Kidney glomerular epithelial cell (primary cell): ENCODE measurements at places on chromosomes 11 and 22.

- no peak for DNase-seq
These were observed 265.5 kb downstream of the CTTN start for GRCh38 chr11:70663815-70664214.

GRCh38 chr11:78000193-78000592 is 5.7 kb upstream of the INTS4 start:
- DNase-seq = peak; percentile 75

GRCh38 chr11:15276621-15277020 is 161.9 kb downstream of the INSC start:
- no peak for DNase-seq

- no peak for DNase-seq
These were observed 100.5 kb downstream of the TTC17 start for GRCh38 chr11:43459246-43459645.

- no peak for DNase-seq
These were observed 63.8 kb upstream of the UCP3 start for GRCh38 chr11:74072721-74073120.

GRCh38 chr11:100684101-100685065 is 2.7 kb upstream of the ARHGAP42 start:
- DNase-seq = peak; percentile 41

DNA sequence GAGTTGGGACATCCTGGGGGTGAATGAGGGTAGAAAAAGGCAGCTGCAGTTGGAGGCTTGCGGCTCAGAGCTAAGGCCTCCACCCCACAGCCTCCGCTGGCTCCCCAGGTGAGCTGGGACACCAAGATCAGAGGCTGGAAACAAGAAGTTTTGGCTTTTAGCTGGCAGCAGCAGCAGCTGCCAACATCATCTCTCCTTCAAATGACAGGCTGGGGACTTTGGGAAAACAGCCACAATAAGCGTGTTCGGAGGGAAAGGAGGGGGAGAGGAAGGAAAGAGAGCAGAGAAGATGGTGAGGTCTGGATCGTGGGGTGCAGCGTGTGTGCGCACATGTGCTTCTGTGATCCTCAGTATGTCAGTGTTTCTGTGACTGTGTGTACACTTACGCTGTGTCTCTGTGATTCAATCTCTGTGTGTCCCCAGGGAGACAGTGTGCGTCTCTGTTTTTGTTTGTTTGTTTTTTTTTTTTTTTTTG is 62.0 kb upstream of the RASD2 start:
- no peak for DNase-seq

- DNase-seq = peak; percentile 48
These were observed 8.5 kb upstream of the CHRDL2 start for GRCh38 chr11:74739546-74740270.

GRCh38 chr11:72786305-72787215 is 7.3 kb downstream of the STARD10 start:
- no peak for DNase-seq

GRCh38 chr11:95547976-95548375 is 241.6 kb downstream of the FAM76B start:
- DNase-seq = no peak

DNA sequence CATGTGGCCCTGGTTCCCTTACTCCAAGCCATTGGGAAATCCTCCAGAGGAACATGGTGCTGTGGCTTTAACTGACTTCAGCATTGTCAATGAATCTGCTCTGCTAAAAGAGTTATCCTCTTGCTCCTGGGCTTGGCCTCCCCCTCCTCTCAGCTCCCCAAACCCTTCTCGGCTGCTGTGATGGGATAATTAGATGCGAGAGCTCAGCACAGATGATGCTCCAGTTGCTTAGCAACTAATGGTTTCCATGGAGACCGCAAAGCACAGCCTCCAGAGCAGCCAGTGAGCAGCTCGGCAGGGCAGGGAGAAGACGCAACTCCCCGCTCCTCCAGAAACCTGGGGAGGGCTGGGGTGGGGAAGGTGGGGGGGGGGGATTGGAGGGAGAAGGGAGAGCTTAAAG is 2.8 kb upstream of the UPK2 start:
- no peak for DNase-seq

DNA sequence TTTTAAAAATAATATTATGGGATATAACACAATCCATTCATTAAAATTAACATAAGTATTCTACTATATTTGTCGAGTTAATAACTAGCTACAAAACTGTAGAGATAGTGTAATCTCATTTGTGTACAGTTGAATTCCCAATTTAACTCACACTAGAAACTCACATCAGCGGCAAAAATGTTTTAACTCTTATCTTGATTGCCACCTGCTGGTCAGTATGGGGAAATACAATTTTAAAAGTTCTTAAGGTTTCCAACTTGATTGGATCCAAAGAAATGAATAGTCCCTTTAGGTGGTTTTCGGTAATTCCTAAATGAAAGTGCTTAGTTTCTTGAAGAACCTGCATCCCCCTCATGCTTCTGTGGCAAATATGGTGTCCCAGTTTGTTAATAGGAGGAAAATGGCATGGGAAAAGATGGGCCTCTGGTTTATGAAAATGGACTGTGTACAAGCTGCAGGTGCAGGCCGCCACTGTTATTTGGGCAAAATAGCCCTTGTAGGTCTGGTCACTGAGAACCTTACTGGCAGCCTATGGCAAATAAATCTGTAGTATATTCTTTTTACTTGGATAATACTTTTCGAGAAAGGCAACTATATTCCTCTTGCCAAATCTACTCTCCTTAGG is 33.7 kb upstream of the SLC17A6 start:
- peak; percentile 57 for DNase-seq

GRCh38 chr11:849104-849824 is 6.6 kb downstream of the TSPAN4 start:
- DNase-seq = no peak

- DNase-seq = no peak
These were observed 31.1 kb upstream of the CD44 start for GRCh38 chr11:35107861-35108260.

DNA sequence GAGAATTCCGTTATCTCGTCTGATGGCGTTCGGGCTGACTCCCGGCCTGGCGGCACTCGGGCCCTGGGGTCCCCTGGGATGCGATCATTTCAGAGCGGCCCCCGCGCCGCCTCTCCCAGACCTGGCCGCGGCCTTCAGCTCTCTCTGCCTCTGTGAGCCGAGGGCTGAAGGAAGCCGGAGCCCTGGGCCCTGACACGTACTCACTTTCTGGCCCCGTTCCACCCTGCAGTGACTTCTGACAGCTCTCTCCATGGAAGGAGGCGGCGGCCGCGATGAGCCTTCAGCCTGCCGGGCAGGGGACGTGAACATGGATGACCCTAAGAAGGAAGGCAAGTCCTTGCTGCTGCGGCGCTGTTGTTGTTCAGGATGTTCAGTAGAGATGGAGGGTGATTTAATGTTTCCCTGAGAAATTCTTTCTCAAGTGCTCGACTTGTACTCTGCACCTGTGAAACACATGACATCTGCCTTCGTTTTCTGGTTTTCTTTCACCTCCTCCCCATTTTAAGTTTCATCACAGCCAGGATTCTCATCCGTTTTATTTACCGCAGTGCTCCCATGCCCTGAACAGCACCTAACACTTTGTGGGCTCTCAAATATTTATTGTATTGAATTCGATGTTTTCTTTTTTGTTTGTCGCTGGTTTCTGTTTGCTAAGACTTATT is 612 bp downstream of the GTSE1 start:
- no peak for DNase-seq

GRCh38 chr11:116145187-116145865 is 627.5 kb downstream of the BUD13 start:
- DNase-seq = no peak

DNA sequence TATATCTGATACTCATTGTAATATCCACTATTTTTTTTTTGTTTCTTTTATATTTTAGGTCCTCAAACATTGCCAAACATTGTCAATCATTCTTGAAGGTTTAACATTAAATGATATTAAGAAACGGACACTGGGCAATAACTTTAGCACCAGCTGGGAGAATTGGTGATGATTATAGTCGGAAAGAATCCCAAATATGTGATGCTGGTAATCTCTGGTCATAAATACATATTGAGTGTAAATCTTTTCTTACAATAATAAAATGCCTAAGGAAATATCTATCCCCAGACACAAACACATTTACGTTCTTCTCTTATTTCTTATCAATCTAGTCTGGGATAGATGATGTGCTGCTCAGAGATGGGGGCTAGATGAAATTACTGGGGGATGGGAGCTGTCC is 25.2 kb downstream of the OR51E2 start:
- DNase-seq = peak; percentile 46

DNA sequence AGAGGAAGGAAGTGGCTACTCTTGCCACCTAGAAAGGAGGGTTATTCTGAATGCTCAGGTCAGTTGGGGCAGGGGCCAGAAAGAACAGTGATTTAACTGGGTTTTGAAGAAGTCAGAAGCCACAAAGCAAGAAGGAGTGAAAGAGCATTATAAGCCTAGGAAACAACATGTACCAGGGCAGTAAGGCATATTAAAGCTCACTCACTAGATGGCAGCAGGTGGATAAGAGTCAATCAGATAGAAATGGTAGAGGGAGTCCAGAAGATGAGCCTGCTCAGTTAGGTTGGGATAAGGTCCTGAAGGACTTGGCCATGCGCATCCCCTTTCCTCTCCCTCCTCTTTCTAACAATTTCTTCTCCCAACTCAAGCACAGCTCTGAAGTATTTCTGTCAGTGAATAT is 22.0 kb upstream of the PATE1 start:
- peak; percentile 27 for DNase-seq

DNA sequence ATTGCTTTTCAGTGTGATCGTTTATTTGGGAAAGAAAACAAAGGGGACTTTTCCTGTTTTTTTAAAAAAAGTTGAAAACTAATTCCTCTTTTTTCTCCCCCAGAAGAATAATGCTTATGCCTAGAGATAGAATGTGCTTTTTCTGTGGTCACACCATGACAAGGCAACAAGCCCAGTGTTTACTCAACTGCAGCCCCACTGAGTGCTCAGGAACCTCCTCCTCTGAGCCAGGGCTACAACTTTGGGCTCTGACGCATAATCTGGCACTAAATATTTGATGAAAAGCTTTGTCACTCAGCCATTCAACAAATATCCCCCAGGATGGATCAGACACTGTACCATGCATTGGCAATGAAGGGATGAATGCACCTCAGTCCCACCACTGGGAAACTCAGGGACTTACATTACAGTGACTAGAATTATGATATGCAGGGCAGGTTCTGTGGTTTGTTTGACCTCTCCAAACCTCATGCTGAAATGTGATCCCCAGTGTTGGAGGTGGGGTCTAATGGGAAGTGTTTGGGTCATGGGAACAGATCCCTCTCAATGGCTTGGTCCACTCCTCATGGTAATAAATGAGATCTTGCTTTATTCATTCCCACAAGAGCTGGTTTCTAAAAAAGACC is 155.9 kb downstream of the CCDC34 start:
- no peak for DNase-seq

- no peak for DNase-seq
These were observed 97.4 kb downstream of the WNT7B start for GRCh38 chr22:45879552-45879949.

GRCh38 chr11:32309530-32310213 is 125.7 kb downstream of the WT1 start:
- peak; percentile 75 for DNase-seq

DNA sequence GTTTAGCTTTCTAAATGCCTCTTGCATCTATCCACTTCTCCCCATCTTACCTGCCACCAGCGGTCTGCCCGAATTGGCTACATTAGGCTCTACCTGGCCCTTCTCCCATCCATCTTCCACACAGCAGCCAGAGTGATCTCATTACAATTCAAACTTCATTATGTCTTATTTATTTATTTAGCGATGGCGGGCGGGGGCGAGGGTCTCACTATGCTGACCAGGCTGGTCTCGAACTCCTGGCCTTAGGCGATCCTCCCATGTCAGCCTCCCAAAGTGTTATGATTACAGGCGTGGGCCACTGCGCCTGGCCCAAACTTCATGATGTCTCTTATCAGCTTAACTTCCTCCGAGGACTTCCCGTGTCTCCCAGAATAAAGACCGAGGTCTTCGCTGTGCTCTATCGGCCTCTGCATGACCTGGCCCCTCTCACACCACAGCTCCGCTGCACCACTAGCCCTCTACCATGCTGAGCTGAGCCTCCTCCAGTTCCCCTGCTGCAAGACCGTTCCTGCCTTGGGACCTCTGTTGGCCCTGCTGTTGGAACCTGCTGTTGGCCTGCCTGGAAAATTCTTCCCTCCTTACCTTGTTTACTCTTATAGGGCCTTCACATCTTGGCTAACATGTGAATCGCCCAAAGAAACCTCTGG is 870 bp upstream of the CTTN start:
- no peak for DNase-seq

- peak; percentile 22 for DNase-seq
These were observed 364.0 kb downstream of the CASP12 start for GRCh38 chr11:104534278-104534677.

- peak; percentile 11 for DNase-seq
These were observed 22.3 kb downstream of the TTLL1 start for GRCh38 chr22:43066844-43067385.

GRCh38 chr11:35145271-35145670 is 6.3 kb downstream of the CD44 start:
- no peak for DNase-seq

GRCh38 chr11:79437278-79437980 is 3.4 kb downstream of the TENM4 start:
- DNase-seq = no peak

- DNase-seq = no peak
These were observed 419.5 kb upstream of the TENM4 start for GRCh38 chr11:79860336-79860735.

DNA sequence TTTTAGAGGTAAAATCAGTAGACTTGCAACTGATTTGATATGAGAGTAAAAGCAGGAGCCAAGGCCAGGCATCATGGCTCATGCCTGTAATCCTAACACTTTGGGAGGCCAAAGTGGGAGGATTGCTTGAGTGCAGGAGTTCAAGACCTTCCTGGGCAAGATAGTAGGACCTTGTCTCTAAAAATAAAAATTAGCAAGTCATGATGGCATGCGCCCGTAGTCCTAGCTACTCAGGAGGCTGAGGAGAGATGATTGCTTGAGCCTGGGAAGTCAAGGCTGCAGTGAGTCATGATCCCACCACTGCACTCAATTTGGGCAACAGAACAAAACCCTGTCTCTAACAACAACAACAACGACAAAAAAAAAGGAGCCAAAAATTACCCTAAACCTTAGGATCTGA is 13.5 kb downstream of the SGSM3 start:
- DNase-seq = no peak

DNA sequence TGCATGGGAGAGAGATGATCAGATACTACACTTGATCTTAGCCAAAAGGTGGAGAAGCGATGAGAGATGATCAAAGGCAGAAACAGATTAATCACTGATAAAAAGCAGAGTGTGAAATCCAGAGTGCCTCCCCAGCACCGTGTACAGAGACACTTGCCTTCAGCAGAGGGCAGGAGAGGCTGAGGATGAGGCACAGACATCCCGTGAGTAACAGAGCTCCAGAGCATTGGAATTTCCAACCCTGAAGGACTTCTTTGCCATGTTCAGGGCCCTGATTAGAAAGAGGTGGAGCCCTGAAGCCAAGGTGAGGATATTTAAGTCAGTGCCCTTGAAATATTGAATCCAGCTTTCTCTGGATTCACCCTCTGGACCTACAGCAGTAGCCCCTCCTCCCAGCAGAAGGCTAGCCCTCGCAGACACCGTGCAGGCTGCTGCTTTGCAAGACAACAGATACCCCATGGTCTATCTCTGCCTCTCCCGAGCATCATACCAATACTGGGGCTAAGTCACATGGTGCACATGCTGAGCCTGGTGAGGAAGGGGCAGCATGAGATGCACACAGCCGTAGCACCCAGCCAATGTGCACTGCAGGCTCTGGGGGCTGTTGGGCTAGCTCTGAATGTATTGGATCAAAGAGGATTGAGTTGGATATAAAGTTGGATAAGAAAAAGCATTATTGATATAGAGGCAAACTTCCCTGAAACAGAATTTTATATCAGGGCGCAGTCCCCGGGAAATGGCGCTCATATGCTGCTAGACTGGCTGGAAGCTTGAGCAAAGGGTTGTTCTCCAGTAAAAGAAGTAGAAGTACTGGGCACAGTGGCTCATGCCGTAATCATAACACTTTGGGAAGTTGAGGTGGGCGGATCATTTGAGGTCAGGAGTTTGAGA is 200.3 kb upstream of the B3GAT1 start:
- no peak for DNase-seq
